ENCODE measurements at places on chromosomes 7 and 10. TPM values are rescaled to one million over a fixed set of nuclear protein-coding genes. Genes with fewer than 3 reads are reported as not detected.

- DNase-seq, result no peak
Observed at GRCh38 chr10:126207313-126207771, 180.9 kb downstream of the ADAM12 start.

DNA sequence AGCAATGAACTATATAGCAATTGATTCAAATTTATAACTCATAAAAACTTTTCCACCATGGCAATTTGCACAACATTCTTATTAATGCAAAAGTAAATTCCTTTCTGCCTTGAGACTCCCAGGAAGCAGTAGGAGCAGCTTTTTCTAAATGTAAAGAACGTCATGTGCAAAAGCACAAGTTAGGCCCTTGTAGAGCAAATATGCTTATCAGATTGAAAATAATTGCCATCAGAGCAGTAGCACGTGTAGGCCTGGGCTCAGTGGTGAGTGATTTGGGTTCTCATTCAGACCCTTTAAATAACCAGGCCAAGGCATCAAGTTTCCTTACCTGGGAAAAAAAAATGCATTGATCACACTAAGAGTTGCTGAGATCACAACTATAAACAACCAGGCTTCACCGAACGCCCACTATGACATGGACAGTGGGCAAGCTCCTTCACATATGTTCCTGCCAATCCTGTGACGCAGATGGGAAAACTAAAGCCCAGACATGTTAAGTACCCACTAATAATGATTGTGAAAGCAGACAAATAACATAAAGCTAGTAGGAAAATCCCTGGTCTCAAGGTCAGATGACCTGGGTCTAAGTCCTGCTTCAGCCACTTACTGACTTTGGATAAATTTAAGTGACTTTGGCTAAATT is 22.1 kb upstream of the SAR1A start:
- no peak for DNase-seq

DNA sequence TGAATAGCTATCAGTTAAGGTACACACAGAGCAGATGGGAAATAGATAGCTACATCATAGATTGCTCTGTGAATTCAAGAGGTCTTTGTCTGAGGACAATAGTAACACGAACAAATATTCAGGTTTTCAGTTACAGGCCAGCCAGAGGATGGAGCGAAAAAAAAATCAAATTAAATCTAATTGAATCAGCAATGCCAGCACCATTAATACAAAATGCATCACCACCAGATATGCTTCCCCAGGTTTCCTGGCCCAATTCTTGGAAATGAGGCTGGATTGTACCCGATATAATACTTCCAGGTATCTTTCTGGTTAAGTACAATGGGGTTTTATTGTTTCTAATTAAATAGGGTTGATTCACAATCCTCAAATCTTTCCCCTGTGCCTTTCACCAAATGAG is 975.8 kb upstream of the AUTS2 start:
- DNase-seq, result no peak

DNA sequence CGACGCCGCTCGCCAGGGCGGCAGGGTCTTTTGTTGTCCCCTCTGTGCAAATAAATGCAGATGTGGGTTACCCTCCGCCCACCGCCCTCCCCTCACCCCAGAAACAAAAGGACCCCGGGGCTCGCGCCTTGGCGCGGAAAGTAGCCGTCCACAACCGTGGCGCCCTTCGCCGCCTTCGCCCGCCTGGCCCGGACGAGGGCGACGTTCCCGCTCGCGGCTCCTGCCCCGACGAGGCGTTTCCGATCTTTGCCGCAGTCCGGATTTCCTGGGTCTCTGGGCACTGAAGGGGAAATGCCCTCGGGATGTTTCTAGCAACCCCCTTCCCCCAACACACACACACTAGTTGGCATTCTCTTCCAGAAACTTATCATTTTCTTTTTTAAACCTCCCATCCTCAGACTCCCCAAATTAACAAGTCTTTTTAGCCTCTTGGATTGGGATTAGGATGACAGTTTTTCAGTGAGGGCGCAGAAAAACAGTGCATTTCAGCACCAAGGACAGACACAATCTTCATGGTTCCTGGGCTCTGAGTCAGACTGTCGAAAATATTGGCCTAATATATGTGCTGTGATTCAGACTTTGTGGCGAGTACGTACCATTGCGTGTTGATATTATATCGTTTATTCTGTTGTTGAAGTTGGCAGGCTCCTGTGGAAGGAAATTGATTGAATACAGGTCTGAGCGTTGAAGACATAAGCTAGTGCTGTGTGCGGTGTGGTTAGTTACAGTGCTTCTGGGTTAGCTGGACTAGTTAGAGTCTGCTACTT is 771 bp downstream of the PHYHIPL start:
- no peak for DNase-seq

GRCh38 chr7:50852901-50853300 is 70.2 kb upstream of the GRB10 start:
- DNase-seq, result no peak

DNA sequence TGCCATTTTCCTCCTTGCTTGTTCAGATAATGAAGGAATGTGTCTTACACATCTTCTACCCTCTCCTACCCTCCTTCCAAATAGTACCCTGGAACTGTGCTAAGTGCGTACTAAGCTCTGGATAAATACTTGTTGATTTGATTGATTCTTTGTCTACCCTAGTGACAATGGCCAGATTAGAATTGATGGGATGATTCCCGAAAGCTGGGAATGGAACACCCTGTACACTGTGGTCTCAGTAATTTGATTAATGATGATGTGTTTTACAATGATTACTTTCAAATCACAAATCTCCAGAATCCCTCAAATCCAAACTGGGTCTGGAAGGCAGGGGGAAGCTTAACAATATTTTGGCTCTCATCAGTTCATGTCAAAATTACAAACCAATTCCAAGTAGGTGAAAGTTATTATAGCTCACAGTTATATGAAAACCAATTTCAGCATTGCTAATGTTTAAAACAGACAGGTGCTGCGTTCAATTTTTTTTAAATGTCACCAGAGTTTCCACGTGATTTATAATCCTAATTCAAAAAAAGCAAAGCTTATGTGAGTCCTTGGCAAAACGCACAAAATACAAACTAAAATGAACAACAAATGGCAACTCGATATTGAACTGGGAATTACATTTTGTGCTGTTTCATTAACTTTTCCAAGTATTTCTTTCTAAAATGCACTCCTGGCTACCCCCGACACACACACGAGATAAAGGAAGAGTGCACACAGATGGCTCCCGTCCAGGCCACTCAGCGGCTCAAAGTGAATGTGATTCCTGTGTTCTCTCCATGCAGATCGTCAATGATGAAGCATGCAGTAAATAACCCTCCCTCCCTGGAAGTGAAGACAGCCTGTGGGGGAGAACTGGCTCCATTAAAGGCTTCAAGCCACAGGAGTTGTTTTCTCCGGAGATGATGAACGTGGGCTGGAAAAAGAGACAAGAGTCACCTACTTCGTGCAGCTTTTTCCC is 21.7 kb upstream of the ADRB1 start:
- DNase-seq, result no peak

DNA sequence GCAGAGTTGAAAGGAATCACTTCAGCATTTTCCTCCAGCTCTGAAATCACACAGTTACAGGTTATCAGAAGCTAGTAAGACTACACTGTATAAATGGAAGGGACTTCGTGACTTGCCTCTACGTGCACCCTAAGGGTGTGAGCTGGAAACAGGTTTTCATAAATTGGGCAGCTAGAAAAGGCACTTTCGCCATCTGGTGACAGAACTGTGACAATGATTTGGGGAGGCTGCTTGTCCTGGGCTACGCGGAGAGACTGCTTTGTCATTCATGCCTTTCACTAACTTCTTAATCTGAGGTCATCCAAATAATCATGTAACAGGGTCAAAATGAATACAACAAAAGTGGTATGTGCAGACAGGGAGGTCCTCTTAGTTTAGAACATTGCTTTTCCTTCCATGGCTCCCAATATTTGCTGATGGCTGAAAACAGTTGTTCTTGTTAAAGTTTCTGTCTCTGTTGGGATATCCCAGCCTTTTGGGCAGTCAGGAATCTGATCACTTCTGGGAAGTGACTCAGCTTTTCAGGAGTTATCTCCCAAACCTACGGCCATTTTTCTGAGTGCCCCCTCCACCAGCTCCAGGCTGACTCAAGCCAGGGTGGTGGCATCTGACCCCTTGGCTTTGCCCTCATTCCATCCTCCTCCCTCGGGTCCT is 17.8 kb downstream of the VWC2 start:
- DNase-seq, result no peak

GRCh38 chr7:97871659-97872024 is 566 bp downstream of the ASNS start:
- peak; percentile 34 for DNase-seq

DNA sequence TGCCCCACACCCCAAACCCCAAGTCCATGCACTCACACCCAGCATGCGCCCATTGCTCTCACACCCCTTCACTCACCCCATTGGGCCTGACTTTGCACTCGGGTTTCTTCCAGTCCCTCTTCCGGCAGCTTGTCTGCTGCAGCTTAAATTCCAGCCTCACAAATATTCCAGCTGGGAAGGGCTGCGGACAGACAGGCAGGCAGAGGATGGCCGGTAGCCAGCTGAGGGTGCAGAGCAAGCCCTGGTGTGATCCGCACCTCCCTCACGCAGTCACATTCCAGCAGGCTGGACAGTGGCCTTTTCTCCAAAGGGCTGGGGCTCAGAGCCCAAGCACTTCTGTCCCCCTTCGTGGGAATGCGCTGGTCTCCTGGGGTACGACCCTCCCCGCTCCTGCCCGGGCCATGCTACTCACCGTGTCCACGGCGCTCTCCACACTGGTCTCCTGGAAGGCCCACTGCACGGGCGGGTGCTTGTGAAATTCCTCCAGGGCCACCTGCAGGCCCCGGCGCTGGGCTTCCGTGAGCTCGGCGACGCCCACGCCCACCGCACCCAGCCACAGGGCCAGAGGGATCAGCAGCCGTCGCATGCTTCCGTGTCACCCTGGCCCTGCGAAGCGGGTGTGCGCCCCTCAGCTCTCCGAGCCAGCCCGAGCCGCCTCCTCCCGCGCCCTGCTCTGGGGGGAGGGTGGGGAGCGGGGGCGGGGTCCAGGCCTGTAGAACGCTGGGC is 1.2 kb downstream of the RARRES2 start:
- DNase-seq, result no peak

- no peak for DNase-seq
Observed at GRCh38 chr10:121154846-121155245, 303.7 kb downstream of the WDR11 start.

- DNase-seq, result no peak
Observed at GRCh38 chr10:79399223-79399831, 46.1 kb downstream of the ZCCHC24 start.

GRCh38 chr7:107726356-107727130 is 17.4 kb upstream of the CBLL1 start:
- no peak for DNase-seq

GRCh38 chr7:19175241-19175640 is 30.0 kb upstream of the FERD3L start:
- no peak for DNase-seq

DNA sequence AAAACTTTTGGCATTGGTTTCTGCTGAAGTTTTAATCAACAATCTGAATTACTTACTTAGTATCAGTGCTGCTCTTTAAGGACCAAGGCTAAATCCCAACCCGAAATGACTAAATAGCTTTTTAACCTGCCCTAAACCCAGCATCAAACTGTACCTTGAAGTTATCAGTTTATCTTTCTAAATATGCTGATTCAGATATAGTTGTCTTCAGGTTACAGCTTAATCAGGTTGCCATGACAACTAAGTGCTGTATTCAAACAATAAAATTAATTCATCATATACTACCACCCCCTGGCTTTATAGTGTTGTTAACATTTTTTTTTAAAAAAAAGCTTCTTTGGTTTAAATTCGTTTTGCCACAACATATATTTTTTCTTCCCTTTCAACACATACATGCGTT is 239.6 kb downstream of the TWIST1 start:
- DNase-seq, result no peak

DNA sequence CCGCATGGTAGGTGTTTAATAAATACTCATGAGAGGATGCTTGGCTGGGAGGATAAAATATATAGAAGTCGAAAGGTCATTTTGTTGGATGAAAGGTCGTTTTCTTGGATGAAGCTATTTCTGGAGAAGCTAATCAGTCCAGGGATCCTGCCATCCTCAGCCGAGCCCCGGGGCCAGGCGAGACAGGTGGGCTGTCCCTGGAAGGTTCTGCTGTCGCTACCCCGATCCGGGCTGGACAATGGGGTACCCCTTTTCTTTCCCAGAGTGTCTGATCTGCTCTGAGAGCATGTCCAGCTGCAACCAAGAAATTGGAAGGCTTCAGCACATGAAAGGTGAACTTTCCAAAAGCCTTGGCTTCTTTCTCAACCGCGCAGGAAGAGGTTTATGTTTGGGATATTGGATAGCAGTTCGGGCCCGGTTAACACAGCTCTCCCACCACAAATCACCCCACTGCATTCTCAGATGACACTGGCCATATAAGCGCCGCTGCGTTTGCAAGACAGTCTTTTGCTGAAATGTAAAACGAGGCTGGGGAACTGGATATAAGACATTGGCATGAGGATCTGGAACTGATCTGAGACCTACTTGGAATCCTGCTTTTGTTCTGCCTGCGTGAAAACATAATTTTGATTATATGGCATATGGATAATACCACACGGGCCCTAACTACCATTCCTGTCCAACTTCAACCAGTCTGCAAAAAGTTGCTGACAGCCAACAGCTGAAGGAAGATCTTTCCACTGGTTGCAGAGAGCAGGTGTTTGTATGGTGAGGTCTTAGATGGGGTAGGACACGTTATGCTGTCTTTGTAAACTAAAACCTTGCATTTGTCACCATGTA is 31.2 kb upstream of the MSRB2 start:
- no peak for DNase-seq

DNA sequence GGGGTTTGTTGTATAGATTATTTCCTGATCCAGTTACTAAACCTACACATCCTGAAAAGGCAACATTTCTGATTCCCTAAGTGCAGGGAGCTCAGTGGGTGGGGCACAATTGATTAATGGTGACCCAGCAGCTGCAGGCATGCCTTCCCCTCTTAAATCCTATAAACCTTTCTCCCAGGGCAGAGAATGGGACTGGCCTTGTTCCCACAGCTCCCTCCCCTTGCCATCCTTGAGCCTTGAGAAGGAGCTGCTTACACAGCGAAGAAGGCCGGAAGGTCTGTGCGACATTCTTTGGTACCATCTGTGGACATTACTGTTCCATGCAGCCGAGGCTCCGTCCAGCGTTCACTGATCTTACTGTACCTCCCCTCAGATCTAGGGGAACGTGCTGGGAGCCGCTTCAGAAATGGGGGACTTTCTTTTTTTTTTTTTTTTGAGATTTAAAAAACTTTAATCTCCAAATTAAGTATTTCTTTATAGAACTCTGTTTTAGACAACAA is 14.3 kb downstream of the KLF6 start:
- DNase-seq, result no peak

- DNase-seq, result no peak
Observed at GRCh38 chr7:42597300-42597699, 314.6 kb downstream of the C7orf25 start.

- no peak for DNase-seq
Observed at GRCh38 chr10:19498393-19499290, 317.6 kb upstream of the PLXDC2 start.

The UNC5B gene
- total RNA-seq, result 0.26 TPM

The ZPBP gene
- not detected for total RNA-seq

The HOXA1 gene
- total RNA-seq, result 0.11 TPM

The HOXA11 gene
- total RNA-seq, result not detected

The EIF4H gene
- 433 TPM for total RNA-seq

The SMURF1 gene
- total RNA-seq, result 15.1 TPM

The ZNF212 gene
- total RNA-seq, result 19.3 TPM

The ITPRID1 gene
- total RNA-seq, result not detected

The MMRN2 gene
- not detected for total RNA-seq

The C10orf67 gene
- 0.42 TPM for total RNA-seq

The IGFBP1 gene
- 0.28 TPM for total RNA-seq

The MBL2 gene
- total RNA-seq, result not detected

The MPLKIP gene
- total RNA-seq, result 38.3 TPM

The HIBADH gene
- total RNA-seq, result 10.8 TPM
